ENCODE measurements at places on chromosomes 12 and 14.

DNA sequence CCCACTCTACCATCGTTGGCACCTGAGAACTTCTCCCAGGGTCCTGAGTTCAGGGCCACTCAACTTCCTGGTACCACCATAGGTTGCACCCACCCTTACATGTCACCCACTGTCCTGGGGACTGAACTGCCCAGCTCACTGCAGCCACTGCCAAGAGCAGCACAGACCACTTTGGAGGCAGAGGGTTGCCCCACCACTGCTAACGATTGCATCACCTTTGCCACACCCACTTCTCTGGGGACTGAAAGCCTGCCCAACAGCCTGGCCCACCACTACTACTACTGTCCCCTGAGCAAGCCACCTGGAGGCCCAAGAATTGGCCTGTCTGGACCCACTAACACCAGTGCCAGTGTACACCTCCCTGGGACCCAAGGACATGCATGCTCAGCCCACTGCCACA, 27.6 kb downstream of the CACNA2D4 start:
- DNase-seq, result no peak

DNA sequence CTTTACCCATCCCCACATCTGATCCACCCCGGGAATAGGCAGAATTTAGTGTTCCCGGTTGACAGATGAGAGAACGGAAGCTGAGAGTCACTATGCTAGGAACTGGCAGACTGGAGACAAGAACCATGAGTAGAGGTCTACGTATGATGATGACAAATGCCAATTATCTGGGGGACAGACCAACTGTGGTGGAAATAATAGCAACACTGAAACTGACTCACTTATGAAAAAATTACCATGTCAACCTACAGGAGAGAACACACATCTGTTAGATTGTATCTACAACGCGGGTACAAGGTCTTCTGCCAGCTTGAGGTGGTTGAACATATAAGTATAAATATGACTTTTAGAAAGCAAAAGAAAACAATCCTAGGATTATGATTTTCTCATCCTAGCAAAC, 15.4 kb upstream of the SELPLG start:
- DNase-seq, result no peak

- DNase-seq, result no peak
These were observed 54.1 kb downstream of the SPTSSA start for GRCh38 chr14:34407951-34408350.

- no peak for DNase-seq
These were observed 96.6 kb downstream of the LMNTD1 start for GRCh38 chr12:25456474-25456873.

DNA sequence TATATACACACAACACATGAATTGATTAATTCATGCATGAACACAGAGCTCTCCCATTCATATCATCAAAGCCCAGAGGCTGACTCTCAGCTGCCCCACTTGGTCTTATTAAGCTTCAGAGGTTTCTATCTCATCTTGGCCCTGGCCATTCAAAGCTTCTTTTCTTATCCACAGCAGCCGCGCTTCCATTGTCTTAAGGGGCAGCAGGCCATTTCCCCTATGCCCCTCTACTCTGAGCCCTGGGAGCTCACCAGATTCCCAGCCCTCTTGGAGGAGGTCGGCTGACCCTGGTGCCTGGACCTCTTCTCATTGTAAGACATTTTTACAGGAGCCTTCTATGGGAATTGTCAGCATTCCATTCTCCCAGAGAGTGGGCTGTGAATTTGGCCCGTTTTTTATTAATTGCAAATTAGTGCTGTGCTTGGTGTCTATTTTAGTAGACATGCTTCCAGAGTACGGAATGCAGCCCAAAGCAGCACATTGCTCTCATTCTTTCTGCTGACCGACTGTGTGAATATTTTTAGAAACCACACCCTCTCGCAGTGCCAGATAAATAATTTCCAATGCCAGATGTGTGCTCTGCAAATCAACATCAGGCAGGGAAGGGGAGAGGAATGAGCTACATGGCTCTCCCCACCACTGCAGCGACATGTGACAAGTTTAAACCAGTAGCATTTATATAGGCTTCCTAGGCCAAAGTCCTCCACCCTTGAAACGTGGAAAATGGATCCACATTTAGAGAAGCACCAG, 58.5 kb downstream of the NUAK1 start:
- DNase-seq, result no peak
